ENCODE measurements at places on chromosomes 2 and 18.

- no peak for DNase-seq
Observed at GRCh38 chr2:181235011-181235410, 222.2 kb upstream of the ITGA4 start.

- no peak for DNase-seq
Observed at GRCh38 chr2:2733818-2734217, 402.7 kb upstream of the MYT1L start.

DNA sequence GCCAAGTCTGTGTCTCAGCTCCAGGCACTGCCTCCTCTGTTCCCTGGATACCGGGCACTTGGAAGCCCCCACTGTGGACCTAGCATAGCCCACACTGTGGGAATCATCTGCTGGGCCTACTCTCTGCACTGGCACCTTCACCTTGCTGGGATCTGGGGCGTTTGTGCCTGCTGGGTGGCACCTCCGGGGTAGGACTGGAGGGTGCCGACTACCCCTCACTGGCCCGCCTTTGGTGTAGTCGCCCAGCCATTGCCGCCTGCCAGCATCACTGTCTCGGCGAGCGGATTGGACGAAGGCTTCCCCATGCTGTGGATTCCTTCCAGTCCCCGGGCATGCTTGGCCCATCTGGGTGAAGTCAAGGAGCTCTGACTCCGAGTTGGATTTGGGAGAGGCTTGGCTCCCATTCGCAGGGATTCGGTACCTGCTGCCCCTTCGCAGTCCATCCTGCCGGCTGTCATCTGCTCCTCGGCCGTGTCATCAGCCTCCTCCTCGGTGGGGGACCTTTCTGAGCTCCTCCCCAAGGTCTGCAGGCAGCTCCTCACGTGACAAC lies 180.6 kb upstream of the HDAC4 start:
- no peak for DNase-seq

DNA sequence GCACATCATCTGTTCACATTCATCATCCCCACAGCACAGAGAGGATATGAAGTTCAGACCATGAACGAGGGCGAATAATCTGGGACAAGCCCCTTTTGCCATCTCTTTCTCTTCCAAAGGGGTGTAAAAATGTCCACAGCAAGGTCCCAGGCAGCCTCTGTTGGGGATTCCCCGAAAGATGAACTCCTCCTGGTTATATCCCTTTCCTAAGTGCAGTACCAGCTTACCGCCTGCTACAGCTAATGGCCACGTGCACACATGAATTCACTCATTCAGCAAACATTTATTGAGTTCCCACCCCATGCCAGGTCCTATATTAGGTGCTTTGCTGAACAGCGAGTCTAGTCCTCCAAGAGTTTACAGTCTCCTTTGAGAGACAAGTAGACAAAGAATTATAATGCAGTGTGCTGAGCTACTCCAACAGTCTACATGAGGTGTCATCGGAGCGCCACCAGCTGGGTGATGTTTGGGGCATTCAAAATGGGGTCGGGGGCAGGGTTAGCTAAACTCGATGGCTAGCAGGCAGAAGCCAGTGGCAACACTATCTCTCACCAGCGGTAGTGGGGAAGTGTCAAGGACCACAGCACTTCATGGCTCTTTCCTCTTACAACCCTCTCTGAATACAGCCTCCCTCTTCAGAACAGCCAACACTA lies 228.9 kb downstream of the TMEM163 start:
- no peak for DNase-seq

GRCh38 chr2:2175381-2176090 lies 155.5 kb downstream of the MYT1L start:
- no peak for DNase-seq

- DNase-seq: no peak
Observed at GRCh38 chr2:146916914-146917313, 927.9 kb upstream of the ACVR2A start.
